ENCODE measurements at places on chromosomes 5 and 9. TPM values are rescaled to one million over a fixed set of nuclear protein-coding genes. Genes with fewer than 3 reads are reported as not detected.

DNA sequence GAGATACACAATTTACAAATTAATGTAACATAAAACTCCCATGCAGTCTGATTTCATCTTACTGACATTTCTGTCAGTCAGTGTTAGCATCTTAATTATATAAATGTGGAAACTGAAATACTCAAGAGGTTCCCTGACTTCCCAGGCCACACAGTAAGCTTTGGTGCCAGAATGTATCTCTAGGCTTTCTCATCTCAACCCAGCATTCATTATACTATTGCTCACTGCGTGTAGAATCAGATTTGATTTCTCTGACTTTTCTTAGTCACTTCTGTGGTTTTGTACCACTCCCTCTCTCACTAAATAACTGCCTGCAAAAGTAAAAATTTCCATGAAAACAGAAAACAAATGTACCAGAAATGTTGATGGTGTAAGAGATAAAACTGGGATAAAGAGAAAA, 31.7 kb upstream of the CDKN2B start:
- no peak overlapping the region for H3K4me3 ChIP-seq
- DNase-seq: no peak
- H3K27me3 ChIP-seq: peaks cover 12% of the 10 kb centered on the region
- no peak overlapping the region for H3K27ac ChIP-seq
- peaks cover 47% of the 10 kb centered on the region for H3K4me1 ChIP-seq

DNA sequence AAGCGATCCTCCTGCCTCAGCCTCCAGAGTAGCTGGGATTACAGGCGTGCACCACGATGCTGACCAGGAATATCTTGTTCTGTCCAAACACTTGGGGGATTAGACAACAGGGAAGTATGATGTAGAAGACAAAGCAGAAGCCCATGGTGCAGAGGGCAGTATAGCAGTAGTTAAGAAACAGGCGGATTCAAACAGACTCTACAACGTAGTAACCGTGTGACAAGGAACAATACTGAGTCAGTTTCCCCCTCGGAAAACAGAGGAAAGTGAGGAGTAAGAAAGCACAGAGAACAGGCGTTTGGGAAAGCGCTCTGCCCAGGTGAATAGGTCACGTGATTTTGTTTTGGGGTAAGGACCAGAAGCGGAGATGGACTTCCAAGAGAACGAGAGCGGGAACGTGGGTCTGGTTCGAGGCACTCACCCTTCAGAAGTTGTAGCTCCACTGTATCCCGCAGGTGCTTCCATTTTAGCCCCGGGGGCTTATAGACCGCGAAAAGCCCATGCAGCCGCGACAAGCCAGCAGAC, 306 bp downstream of the TRUB2 start:
- DNase-seq: no peak
- no peaks in the 10 kb centered on the region for H3K36me3 ChIP-seq
- peak overlapping the region; percentile 83 for H3K4me3 ChIP-seq
- H3K27ac ChIP-seq: peak overlapping the region; percentile 90
- H3K4me1 ChIP-seq: peaks cover 14% of the 10 kb centered on the region

GRCh38 chr9:113953531-113953930, 77.4 kb downstream of the ZNF618 start:
- no peak for DNase-seq
- H3K27ac ChIP-seq: no peak overlapping the region
- H3K27me3 ChIP-seq: no peaks in the 10 kb centered on the region
- H3K4me3 ChIP-seq: no peak overlapping the region
- H3K36me3 ChIP-seq: no peaks in the 10 kb centered on the region

GRCh38 chr9:93979721-93980120, 24.6 kb upstream of the BARX1 start:
- no peaks in the 10 kb centered on the region for H3K36me3 ChIP-seq
- DNase-seq: no peak
- no peak overlapping the region for H3K27ac ChIP-seq
- H3K4me3 ChIP-seq: no peak overlapping the region

GRCh38 chr5:121171834-121172233, 679.8 kb upstream of the FTMT start:
- H3K4me1 ChIP-seq: no peaks in the 10 kb centered on the region
- no peak overlapping the region for H3K4me3 ChIP-seq
- no peaks in the 10 kb centered on the region for H3K27me3 ChIP-seq
- DNase-seq: no peak

- H3K4me1 ChIP-seq: peaks cover 2% of the 10 kb centered on the region
- DNase-seq: no peak
- H3K27ac ChIP-seq: no peak overlapping the region
- H3K27me3 ChIP-seq: peaks cover 31% of the 10 kb centered on the region
- no peak overlapping the region for H3K4me3 ChIP-seq
- H3K36me3 ChIP-seq: no peaks in the 10 kb centered on the region
Measured at GRCh38 chr5:73544429-73545402, 20.7 kb downstream of the ANKRA2 start.

DNA sequence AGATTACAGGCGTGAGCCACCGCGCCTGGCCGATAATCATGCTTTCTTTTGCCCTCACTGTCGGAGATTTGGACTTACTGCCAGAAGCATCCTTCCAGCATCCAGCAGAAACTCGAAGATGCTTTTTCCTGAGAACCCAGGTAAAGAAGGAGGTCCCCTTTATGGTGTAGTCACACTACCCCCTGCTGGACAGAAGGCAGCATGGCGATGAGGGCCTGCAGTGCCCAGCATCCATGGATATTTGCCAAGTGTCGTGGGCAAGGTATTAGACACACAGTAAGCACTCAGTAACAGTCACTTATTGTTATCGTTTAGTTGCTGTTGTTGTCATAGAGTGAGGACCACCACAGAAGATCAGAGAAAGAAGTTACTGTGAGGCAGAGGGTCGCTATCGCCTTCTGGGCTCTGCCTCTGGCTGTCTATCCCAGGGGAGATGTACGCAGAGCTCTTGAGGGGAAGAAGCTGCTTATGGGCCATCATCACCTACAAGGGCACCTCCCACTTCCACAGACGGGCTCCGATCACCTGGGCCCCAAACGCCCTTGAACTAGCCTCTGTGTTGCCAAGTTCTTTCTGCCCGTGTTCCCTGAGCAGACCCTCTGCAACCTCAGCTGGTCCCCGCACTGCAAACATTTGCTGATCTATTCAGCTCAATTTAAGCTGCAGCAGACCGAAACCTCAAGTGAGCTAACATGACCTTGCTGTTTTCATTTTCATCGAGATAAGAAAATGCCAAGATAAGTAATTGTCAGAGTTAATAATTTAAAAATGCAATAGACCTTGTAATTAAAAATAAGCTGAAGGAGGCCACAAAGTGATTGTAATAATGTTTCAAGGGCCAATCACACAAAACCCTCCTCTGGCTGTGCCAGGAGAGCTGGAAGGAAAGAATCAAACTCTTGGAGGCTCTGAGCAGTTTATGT, 23.9 kb downstream of the C5orf15 start:
- no peaks in the 10 kb centered on the region for H3K36me3 ChIP-seq
- H3K4me1 ChIP-seq: peaks cover 3% of the 10 kb centered on the region
- no peak for DNase-seq
- H3K4me3 ChIP-seq: no peak overlapping the region

DNA sequence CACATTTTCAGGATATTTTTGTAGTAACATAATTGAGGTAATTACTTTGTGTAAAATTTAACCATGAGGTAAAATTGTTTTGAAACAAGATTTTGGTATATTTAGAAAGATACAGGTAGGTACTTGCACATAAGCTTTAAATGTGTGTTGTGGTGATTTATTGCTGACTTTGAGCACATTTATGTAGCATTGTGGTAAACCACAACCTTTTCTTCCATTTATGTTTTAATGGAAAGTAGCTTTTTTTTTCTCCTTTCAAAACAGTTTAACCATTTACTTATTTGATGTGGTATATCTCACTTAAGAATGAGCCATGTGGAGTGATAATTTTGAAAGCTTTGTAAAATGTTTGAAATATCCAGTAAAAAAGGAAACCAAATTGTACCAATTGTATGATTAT, 35.6 kb downstream of the FCHO2 start:
- no peak for DNase-seq
- H3K27me3 ChIP-seq: peaks cover 16% of the 10 kb centered on the region
- peaks cover 2% of the 10 kb centered on the region for H3K4me1 ChIP-seq

GRCh38 chr5:1448511-1449011, 3.3 kb upstream of the SLC6A3 start:
- no peak overlapping the region for H3K27ac ChIP-seq
- H3K27me3 ChIP-seq: peaks cover 45% of the 10 kb centered on the region
- DNase-seq: peak; percentile 22
- peaks cover 2% of the 10 kb centered on the region for H3K36me3 ChIP-seq

DNA sequence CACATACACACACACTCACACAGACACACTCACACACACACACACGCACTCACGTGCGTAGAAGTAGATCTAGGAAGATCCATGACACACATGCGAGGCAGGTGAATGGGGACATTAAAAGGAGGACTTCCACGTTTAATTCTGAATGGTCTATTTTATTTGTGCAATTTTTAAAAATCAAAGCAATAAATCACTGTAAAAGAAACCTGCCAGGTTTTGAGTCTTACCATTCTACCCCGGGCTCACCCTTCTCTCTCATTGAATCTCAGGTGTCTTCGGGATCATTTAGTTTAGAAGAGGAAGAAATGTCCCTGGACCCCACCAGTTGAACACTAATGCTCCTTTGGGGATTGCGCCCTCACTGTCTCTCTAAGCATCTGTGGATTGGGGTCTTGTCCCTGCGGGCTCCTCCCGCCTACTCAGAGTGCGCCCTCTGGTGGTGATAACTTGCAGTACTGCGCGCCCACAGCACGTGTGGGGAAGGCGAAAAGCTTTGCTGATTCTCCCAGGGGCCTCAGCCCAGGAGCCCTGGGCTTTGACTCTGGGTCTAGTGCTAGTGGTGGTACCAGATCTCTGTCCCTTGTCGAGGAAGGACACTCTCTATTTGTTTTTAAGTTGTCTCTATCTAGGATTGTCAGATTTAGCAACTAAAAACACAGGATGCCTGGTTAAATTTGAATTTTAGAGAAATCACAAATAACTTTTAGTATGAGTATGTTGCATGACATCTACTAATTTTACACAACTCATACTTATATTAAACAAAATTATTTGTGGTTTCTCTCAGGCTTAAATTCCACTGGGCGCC, 34.8 kb downstream of the BOD1 start:
- peak; percentile 59 for DNase-seq
- H3K4me1 ChIP-seq: no peaks in the 10 kb centered on the region
- H3K27me3 ChIP-seq: no peaks in the 10 kb centered on the region
- H3K27ac ChIP-seq: no peak overlapping the region

DNA sequence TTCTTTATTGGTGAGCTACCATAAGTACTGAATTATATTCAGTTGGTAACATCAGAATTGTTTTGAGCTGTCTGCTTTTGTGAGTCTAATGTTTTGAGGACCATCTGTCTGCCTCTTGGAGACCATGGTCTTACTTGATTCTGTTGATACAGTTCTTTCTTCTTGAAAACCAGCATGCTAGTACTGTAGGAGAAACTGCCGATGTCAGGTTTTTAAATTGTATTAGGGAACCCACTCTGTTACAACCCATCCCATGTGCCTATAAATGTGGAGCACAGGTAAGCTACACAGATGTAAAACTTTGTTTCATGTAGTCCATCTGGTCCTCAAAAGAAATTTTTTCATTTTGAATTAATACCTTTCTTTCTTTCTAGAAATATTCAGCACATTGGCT, 103.4 kb upstream of the DMRTA1 start:
- H3K27me3 ChIP-seq: no peaks in the 10 kb centered on the region
- H3K36me3 ChIP-seq: no peaks in the 10 kb centered on the region
- H3K4me3 ChIP-seq: no peak overlapping the region
- no peaks in the 10 kb centered on the region for H3K4me1 ChIP-seq
- H3K27ac ChIP-seq: no peak overlapping the region

Gene MOB3B
- 3.6 TPM for total RNA-seq

Gene LPAR1
- 0.14 TPM for total RNA-seq

Gene C5orf58
- not detected for total RNA-seq

Gene STC2
- total RNA-seq: 10.9 TPM
